Activated naive CD4-positive, alpha-beta T cell treated with anti-CD3 and anti-CD28 coated beads, Interleukin-2, amount 50 U/mL, for 72 hours (primary cell): ENCODE measurements at places on chromosomes 4 and X.

GRCh38 chr4:141395246-141395830 is 174.6 kb downstream of the ZNF330 start:
- no peak for DNase-seq

GRCh38 chr4:8428288-8429097 is 12.0 kb downstream of the ACOX3 start:
- peak; percentile 88 for DNase-seq

DNA sequence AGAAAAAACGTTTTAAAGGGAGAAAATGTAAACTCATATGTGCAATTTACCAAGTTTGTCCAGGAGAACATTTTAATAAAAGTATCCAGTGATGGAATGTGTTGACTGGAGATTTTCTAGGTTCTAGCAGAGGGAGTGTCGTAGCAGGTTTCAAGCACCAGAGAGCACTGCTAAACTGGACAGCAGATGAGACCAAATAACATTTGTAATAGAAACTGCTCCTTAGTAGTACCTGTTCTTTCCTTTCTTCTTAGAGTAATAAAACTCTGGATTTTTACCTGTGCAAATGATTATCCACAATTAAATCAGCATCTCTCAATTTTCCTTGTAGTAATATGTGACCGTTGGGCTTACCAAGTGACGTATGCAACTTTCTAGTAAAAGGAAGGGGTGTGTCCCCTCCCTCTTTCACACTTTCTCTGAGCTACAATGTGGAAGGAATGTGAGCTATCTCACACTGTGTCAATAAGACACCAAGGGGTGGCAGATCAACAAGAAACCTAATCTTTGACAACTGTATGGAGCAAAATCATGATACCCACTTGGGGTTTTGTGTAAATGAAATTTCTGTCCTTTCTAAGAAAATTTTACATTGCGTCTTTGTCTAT is 9.5 kb downstream of the HPGDS start:
- no peak for DNase-seq

DNA sequence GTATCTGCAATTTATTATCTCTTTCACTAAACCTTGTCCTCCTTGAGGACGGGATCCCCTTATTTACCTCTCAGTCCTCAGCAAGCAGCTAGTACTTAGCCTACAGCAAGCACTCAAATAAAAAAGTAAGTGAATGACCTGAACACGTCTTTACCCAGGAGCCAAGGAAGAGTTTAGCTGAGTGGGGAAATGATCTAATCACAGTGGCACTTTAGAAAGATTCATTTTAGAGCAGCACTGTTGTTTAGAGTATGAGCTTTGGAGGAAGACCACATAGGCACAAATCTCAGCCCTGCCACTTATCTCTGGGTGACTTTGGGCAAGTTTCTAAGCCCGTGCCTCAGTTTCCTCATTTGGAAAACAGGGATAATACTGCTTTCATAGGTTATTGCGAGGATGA is 2.7 kb downstream of the FAM120C start:
- no peak for DNase-seq

- no peak for DNase-seq
These were observed 137.1 kb downstream of the GASK1B start for GRCh38 chr4:158035662-158036195.

DNA sequence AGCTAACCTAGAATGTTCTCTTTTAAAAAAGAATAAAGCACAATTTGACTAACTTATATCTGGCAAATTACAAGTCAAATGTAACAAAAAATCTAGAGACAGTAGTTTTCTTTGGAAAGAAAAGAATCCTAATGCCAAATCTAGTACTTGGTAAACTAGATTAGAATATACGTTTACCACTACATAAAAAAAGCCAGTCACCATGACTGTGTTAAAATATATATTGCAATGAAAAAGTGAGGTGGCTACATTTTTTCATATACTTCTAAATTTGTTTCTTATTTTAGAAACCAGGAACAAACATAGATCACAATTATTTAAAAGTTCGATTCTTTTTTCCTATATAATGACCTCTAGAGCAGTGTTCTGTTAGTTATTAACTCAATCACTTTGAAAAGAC is 29.6 kb upstream of the PPA2 start:
- DNase-seq = no peak

- DNase-seq = no peak
These were observed 51.0 kb downstream of the DHX15 start for GRCh38 chr4:24533364-24533763.

DNA sequence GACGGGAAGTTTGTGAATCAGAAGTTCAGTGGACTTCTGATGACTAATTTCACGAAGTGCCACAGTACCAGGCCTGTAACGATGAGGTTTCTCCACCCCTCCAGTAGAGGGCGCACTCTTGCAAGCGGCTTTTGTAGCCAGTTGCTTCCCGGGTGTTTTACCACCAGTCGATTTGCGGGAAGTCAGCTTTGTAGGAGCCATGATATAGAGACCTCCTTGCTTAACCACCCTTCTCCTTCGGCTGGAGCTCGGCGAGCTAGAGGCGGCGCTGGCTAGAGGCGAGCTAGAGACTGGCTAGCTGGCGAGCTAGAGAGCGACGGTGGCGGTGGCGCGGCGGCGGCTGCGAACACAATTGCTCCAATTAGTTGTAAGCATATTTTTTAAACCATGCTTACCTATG is 72.0 kb downstream of the IL1RAPL1 start:
- DNase-seq = no peak

GRCh38 chrX:1140236-1140681 is 72.2 kb downstream of the CRLF2 start:
- no peak for DNase-seq

DNA sequence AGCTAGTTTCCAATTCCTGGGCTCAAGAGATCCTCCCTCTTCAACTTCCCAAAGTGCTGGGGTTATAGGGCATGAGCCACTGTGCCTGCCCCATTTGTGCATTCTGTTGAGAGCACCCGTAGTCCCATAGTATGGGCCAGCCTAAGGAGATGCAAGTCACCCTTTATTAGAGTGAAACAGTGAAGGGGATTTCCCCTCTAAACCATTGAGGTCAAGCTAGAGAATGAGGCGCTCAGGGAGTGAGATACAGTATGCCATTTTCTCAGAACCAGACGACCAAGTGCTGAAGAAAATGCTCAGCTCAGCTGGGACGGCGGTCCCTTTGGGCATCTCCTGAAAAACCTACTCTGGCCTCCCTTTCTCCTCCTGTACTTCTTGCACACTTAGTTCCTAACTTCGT is 18.7 kb downstream of the RNF4 start:
- no peak for DNase-seq

GRCh38 chr4:39044956-39045826 is 13.0 kb upstream of the TMEM156 start:
- DNase-seq = peak; percentile 48

- DNase-seq = no peak
These were observed 7.5 kb downstream of the APEX2 start for GRCh38 chrX:55007656-55008055.

GRCh38 chrX:33908898-33909297 is 223.2 kb downstream of the FAM47A start:
- no peak for DNase-seq

GRCh38 chr4:126614356-126614855 is 1018.4 kb upstream of the INTU start:
- DNase-seq = no peak

DNA sequence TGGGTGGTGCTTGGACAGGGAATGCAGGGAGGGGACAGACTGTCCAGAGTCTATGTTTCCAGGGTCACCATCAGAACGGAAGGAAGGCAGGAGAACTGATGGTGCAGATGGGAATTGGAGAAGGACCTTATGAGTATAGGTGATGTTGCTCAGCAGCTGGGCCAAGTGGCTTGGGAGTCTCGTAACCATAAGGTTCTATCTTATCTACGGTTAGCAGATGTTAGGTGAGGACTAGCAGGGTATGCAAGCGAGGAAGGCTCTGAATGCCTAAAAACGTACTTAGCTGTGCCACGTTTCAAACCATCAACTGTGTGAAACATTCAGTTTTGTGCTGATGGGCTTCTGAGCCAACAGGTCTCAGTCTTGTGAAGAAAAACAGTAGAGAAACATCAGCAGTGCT is 22.4 kb downstream of the MAGEA9 start:
- DNase-seq = no peak

GRCh38 chr4:76458825-76459224 is 23.8 kb downstream of the SHROOM3 start:
- DNase-seq = no peak

DNA sequence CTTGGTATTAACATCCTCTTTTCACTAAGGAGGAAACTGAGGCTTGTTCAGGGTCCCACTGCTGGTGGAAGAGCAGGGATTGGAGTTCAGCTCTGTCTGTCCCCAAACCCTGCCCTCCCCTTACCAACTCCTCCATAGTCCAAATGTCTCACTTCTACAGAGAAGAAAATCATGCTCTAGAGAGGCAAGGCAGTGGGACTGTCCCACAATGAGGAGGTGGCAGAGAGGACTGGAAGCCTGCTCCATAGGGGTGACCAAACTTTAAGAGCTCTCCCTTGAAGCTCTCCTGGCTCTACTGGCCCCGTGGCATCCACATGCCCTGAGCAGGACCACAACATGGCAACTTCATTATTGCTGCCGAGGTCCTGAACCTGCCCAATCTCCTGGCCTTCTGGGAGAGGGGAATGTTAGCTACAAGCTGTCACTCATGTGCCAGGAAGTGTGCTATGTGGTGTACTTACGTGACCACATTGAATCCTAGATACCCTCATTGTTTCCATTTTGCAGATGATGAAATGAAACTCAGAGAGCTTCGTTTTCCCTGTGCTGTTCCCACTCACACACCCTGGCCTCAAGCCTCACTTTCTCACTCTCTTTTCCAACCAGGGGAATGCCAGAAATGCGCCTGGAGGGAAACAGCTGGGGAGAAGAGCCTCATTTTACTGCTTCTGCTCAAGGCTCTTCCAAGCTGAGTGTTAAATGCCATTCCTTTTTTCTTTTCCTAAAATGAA is 71.5 kb downstream of the ANAPC4 start:
- DNase-seq = no peak

DNA sequence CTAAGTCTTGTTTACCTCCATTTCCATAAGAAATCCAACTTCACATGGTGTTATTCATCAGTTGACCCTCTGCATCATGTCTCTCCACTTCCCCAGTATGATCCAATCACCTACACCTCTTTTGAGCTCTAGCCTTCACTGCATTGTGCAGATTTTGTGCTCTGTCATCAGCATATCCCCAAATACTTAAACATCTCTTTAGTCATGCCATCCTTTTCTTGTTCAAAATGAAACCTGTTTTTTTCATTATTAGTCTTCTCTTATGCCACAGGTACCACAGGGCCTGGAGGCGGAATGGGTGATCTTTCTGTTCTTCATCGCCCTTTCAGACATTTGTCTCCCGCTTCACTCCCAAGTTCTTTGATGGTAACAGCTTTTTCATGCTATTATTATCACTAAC is 382.7 kb upstream of the GALNTL6 start:
- no peak for DNase-seq
